ENCODE measurements at places on chromosomes 6 and 20. TPM values are rescaled to one million over a fixed set of nuclear protein-coding genes. Genes with fewer than 3 reads are reported as not detected.

RPP21 gene
- total RNA-seq: 41.6 TPM

KCNG1 gene
- 26.1 TPM for total RNA-seq

KCNS1 gene
- total RNA-seq: 0.24 TPM

SLC17A2 gene
- total RNA-seq: 7.7 TPM

DNA sequence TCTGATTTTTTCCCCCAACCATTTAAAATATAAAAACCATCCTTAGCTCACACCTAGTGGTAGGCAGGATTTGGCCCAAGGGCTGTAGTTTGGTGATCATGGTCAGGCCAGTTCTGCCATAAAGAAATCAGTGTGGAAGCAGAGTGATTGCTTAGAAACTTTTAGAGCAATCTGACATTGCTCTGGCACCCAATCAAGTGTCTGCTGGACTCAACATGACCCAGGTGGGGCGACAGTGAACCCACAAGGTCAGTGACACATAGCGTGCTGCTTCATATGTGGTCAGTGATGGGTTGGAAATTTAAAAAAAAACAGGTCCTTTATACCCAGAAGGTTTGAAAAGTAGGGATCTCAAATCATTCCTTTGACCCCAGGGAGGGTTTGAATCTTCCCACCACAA lies 107.9 kb downstream of the BANF2 start:
- peaks cover 46% of the 10 kb centered on the region for H3K4me1 ChIP-seq
- no peaks in the 10 kb centered on the region for H3K36me3 ChIP-seq
- no peak for DNase-seq
- H3K4me3 ChIP-seq: no peak overlapping the region
- H3K27me3 ChIP-seq: no peaks in the 10 kb centered on the region
- peak overlapping the region; percentile 98 for H3K27ac ChIP-seq

DNA sequence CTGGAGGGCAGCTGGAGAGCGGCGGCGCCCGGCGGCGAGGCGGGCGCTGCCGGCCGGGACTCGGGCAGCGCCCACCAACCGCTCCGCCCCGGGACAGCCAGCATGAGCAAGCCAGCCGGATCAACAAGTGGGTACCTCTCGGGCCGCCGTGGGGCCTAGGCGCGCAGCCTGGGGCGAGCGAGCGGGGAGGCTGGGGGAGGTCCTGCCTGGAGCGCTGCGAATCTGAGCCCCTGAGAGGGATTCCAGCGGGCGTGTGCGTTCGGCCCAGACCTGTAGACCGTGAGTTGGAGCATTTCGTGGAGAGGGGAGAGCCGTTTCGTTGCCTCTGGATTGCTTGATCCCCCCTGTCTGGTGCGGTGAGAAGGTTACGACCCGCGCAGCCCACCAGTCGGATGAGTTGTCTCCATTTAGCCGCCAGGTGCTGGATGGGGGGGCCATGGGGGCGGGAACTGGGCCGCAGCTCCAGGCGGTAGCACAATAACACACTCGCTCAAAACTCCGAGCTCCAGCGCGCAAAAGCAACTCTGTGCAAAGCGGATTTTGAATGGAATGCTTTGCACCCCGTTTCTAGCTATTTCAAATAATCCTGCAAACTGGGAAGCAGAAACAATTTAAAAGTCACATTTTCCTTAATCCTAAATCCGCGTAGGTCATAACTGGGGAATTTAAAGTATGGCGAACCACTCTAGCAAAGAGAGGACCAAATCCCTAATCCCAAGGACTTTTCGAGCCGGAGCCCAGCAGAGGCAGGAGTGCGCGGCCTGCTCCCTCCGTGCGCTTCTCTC lies 1.0 kb downstream of the NR2E1 start:
- DNase-seq: no peak
- peaks cover 50% of the 10 kb centered on the region for H3K4me1 ChIP-seq
- no peak overlapping the region for H3K27ac ChIP-seq
- peaks cover 100% of the 10 kb centered on the region for H3K27me3 ChIP-seq
- no peak overlapping the region for H3K4me3 ChIP-seq

GRCh38 chr6:22073516-22074198 lies 223.2 kb downstream of the PRL start:
- no peaks in the 10 kb centered on the region for H3K36me3 ChIP-seq
- H3K27me3 ChIP-seq: no peaks in the 10 kb centered on the region
- no peak overlapping the region for H3K4me3 ChIP-seq
- DNase-seq: no peak

- no peak overlapping the region for H3K27ac ChIP-seq
- no peak for DNase-seq
- H3K4me3 ChIP-seq: no peak overlapping the region
Observed at GRCh38 chr6:135014353-135014832, 40.2 kb downstream of the HBS1L start.

DNA sequence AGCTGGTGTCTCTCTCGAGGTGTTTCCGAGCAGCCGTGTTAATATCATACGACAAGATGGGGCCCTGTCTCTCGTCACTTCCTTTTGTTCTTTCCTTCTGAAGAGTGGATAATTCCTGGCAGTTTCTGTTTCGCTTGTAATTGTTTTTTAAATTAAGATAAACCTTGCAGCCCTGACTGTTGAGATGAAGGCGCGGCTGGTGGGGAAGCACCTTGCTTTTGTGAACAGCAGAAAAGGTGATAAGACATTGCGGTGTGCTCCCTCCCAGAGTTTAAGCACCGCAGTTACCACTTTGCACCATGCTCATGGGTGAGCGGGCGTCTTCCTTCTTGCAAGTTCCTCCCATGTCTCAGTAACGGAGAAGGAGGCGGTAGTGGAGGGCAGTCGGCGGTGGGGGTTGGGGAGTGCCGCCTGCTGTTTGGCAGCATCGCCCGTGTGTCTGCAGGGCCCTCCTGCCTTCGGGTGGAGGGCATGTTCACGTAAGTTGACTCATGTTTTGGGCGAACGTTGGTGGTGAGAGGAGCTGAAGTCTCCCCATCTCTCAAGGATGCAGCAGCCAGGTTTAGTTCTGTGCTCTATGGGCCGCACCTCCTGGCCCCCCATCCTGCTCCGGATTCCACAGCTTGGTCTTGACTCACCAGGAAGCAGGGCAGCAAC lies 345.9 kb downstream of the TAF4 start:
- no peak for DNase-seq
- H3K27ac ChIP-seq: no peak overlapping the region
- H3K27me3 ChIP-seq: no peaks in the 10 kb centered on the region

- peaks cover 15% of the 10 kb centered on the region for H3K27me3 ChIP-seq
- peak; percentile 24 for DNase-seq
- H3K4me1 ChIP-seq: peaks cover 5% of the 10 kb centered on the region
- no peaks in the 10 kb centered on the region for H3K36me3 ChIP-seq
- H3K27ac ChIP-seq: no peak overlapping the region
Observed at GRCh38 chr20:43508604-43509040, 1.1 kb downstream of the L3MBTL1 start.

DNA sequence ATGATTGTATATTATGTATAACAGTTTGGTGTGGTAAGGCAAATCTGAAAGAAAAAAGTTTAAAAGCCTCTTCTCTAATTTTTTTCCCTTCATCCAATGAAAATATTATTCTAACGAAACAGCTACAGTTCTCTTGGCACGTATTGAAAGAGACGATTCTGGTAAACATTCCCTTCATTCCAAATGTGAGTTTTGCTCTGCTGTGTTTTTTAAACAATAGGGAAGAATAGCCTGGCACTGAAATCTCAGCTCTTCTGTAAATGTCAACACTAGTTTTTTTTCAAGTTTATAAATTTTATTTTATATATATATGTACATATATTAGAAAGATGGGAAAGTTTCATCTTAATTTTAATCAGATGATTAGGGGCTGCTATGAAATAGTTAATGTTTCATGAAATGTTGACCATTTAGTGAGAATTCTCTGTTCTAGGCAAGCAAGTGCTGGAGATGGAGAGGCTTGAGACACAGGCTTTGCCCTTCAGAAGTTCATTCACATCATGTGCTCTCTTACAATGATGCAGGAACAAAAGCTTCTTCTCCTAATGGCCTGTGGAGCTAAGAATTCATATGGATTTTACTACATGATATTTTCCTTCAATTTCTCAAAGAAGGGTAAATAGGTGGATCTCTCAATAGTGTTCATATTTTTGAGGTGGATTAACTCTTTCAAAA lies 4.1 kb downstream of the PAQR8 start:
- H3K4me1 ChIP-seq: peaks cover 10% of the 10 kb centered on the region
- H3K27ac ChIP-seq: no peak overlapping the region
- no peak for DNase-seq
- H3K4me3 ChIP-seq: no peak overlapping the region
- no peaks in the 10 kb centered on the region for H3K27me3 ChIP-seq
- no peaks in the 10 kb centered on the region for H3K36me3 ChIP-seq

GRCh38 chr6:100447900-100448748 lies 16.6 kb downstream of the SIM1 start:
- H3K27me3 ChIP-seq: peaks cover 95% of the 10 kb centered on the region
- no peak for DNase-seq
- no peak overlapping the region for H3K27ac ChIP-seq
- H3K4me1 ChIP-seq: no peaks in the 10 kb centered on the region

GRCh38 chr6:119960456-119960855 lies 610.9 kb upstream of the MAN1A1 start:
- H3K4me1 ChIP-seq: no peaks in the 10 kb centered on the region
- no peak overlapping the region for H3K4me3 ChIP-seq
- no peak for DNase-seq
- H3K27ac ChIP-seq: no peak overlapping the region
- H3K27me3 ChIP-seq: no peaks in the 10 kb centered on the region
- H3K36me3 ChIP-seq: no peaks in the 10 kb centered on the region
